ENCODE measurements at places on chromosomes 6 and 20.

- peak; percentile 92 for DNase-seq
These were observed 147.9 kb upstream of the PRND start for GRCh38 chr20:4573564-4574355.

DNA sequence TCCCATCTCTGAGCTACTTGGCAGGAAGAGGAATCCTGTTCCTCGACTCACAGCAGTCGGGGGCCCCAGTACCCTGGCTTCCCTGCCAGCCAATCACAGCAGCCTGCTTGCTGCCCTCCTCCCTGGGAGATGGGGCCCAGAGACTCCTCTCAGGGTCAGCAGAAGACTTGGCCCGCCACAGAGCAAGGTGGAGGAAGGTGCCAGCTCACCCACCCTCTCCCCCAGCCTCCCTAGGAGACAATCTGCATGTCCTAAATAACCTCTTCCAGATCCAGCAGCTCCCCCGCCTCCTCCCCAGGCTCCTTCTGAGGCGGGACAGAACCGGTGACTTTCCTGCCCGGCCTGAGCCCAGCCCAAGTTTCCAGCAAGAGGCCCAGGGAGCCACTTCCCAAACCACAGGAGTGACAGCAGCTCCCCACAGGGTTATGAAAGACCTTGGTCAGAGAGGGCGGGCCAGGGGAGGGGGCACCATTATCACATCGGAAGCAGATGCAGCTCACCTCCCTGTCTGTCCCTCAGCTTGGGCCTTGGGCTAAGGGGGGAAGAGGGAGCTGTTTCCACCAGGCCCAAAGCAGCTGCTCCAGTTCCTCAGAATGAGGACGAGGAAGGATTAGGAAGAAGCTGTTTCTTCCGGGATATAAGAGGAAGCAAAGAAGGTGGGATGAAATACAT, 2.3 kb downstream of the CCND3 start:
- DNase-seq = peak; percentile 70

GRCh38 chr6:33627876-33628275, 6.8 kb downstream of the ITPR3 start:
- DNase-seq = no peak

GRCh38 chr6:134422426-134423231, 104.7 kb upstream of the SGK1 start:
- peak; percentile 97 for DNase-seq

GRCh38 chr6:144757730-144758129, 472.6 kb downstream of the UTRN start:
- no peak for DNase-seq

DNA sequence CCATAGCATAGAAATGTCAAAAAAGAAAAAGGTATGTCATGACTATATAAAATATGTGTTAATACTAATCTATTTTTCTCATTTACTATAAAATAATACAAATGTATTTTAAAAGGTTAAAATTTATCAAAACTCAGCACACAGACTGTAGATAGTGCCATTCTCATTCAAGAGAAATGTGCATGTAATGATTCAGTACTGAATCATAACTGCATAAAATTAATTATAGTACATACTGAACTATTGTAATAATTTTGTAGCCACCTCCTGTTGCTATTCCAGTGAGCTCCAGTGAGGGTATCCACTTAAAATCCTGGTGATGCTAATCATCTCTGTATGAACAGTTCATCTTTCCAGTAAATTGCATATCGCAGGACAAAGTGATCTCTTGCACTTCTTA, 82.8 kb downstream of the HMGCLL1 start:
- peak; percentile 7 for DNase-seq

DNA sequence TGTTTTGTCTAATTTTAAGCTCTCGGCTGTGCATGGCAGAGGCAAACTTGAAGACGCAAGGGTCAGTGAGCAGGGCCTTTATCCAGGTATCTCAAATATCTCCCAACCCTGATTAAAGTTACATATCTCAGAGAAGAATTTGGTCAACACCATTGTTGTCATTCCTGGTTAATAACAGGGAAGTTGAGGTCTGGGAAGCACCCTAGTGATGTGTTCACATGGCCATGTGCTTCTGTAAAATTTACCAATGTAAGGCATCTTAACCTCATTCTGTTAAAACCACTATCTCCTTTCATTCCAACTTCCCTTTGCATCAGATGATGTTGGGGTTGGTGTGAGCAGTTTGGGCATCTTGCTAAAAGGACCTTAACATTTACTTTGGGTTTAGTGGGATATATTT, 4.0 kb upstream of the FAM110A start:
- peak; percentile 57 for DNase-seq

- DNase-seq = no peak
These were observed 441.5 kb upstream of the FLRT3 start for GRCh38 chr20:14778875-14779274.

DNA sequence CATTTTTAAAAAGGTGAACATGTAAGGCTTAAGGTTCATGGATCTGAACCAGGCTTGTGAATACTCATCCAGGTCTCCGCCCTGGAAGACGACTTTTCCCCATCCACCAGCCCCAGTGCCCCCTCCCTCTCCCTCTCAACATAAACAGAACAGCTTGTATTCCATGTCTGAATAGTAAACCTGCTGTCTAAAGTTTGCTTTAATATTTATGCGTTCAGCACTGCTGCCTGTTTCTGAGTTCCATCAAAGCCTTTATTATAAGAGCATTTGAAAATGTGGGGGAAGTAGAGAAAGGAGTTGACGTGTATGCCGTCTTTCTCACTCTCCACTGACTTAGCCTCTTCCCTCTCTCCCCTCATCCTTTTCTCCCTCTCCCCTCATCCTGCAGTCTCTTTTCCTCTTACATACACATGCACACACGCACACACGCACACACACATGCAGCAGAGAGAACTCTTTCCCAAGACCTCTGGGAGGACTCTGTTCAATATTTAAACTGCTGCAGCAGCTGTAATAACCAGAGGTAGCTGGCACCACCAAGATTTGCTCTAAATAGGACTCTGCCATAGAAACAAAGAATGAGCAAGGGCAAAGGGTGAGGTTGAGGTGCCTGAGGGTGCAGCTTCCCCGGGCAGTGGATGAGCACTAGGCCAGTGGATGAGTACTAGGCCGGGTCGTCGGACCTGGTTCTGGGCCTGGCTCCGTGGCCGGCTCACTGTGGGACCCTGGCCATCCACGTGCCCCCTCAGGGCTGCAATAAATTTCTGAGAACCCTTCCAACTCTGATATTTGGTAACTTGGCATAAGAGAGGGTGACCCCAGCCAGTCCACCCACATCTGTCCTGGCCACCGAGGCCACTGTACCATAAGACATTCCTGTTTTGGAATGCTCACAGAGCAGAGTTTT, 35.4 kb upstream of the VSTM2L start:
- DNase-seq = no peak

DNA sequence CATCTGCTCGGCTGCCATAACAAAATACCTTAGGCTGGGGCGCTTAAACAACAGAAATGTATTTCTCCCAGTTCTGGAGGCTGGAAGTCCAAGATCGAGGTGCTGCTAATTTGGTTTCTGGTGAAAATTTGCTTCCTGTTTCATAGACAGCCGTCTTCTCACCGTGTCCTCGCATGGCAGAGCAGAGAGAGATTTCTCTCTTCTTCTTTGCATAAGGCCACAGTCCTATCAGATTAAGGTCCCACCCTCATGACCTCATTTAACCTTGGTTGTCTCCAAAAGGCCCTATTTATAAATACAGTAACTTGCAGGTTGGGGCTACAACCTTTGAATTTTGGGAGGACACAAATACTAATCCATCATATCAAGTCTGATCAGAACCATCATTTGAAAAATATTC, 544.3 kb downstream of the KIF16B start:
- no peak for DNase-seq

- no peak for DNase-seq
These were observed 16.4 kb downstream of the SEC63 start for GRCh38 chr6:107941627-107942026.

DNA sequence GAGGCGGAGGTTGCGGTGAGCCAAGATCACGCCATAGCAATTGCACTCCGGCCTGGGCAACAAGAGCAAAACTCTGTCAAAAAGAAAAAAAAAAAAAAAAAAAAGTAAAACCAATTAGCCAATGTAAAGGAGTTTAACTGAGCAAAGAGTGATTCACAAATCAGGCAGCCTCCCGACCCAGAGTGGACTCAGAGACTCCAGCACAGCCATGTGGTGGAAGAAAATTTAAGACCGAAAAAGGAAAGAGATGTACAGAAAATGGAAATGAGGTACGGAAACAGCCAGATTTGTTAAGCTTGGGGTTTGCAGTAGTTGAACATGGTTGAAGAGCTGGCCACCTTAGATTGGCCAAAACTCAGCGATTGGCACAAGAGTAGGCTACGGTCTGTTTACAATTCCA, 51.4 kb downstream of the ERMARD start:
- no peak for DNase-seq

DNA sequence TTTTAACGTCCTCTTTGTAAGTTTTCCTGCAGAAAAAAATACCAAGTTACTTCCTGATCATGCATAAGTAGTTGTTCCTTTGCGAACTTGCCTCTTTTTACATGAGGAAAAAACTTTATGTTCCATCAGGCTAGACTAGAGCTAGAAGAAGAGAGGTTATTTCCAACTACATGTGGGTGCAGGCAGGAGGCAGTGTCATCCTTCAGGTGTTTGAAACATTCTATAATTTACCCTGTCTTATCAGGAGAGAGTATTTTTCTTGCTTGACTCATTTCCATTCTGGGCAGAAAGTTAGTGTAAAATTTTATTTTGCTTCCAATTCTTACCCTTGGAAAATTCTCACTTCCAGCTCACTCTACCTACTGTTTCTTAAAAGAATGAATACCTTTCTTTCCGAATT, 28.5 kb upstream of the EPHA7 start:
- DNase-seq = no peak

DNA sequence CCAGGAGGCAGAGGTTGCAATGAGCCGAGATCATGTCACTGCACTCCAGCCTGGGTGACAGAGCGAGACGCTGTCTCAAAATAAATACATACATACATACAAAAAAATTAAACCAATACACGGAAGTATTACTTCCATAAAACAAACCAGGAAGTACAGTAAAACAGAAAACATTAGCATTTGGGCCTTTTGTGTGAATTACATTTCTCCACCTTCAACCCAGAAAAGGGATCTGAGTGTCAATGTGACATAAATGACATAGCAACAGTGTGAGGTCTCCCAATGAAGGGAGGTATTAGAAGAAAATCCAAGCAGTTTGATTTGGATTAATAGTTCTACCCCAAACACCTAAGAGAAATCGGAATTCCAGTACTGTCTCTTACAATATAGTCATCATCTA, 10.1 kb downstream of the CSNK2A1 start:
- DNase-seq = no peak

- DNase-seq = no peak
These were observed 163.6 kb upstream of the PREP start for GRCh38 chr6:105566503-105566902.

GRCh38 chr6:62998022-62998421, 213.2 kb upstream of the FKBP1C start:
- DNase-seq = no peak

DNA sequence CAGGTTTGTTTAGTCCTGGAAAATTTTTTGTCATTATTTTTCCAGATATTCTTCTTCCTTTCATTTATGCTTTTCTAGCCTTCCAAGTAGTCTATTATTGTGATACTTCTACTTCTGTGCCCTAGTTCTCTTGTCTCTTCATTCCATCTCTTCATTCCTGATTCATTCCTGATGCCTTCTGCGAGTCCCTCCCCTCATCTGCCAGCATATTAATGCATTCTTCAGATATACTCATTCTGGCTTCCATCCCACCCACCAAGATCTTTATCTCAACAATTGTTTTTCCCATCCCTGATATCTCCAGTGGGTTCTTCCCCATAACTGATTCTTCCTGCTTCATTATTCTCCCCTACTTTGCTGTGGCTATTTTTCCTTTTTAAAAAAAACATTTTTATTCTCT, 35.2 kb downstream of the ALDH5A1 start:
- peak; percentile 4 for DNase-seq

DNA sequence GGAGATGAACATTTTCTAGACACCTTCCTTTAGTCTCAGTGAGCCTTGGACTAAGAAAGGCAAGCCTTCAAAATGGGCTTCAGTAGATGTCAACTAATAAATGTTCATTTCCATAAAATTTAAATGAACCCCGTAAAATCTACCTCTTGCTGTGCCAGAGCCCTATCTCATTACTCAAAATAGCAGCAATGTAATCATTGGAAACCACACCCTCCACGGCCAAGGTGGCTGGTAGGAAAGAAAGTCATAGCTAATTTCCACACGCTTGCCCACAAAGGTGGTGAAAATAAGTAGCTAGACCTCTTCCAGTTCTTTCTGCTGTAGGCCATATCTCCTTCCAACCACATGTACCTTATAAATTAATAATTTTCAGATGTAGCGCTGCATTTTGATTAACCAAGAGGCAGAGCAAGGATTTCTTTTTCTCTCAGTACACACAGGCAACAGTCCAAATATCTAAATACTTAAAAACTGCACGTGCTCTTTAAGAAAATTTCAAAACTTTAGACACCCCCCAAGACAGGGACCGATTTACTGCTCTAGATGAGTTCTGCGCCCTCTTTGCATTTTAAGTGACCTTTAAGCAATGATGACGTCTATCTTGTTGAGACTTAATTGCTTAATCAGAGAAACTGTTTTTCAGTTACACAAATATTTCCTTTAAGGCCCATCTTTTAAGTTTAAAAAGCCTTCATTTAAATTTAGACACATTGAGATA, 290.8 kb downstream of the ZNF217 start:
- no peak for DNase-seq

DNA sequence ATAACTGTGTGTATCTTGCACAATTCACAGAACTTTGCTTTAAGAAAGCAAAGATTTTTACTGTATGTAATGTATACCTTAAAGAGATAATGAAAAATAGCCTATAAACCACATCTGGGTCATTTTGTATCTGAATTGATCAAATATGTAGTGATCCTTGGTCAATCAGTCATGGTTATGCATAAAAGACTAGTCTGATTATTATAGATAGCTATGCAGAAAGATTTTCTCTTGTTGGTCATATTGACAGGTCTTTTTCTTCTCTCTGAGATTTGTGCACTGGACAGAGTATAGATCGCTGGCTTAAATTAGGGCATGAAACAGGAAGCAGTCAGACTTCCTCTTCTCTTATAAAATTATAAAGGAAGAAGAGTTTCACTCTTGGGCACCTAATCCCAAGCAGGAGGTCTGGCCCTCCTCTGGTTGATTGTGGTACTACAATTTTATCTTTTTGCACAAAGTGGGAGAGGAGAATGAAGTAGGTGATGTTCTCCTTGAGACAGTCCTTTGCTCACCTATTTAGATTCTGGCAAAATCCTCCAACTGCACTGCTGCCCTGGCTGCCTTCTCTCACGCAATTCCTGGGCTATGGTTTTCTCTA, 380.9 kb upstream of the RGS17 start:
- peak; percentile 46 for DNase-seq

- DNase-seq = peak; percentile 30
These were observed 34.2 kb upstream of the SUPT3H start for GRCh38 chr6:45411959-45412358.
